ENCODE measurements at places on chromosomes 7 and 10. TPM values are rescaled to one million over a fixed set of nuclear protein-coding genes. Genes with fewer than 3 reads are reported as not detected.

Gene ICA1
- total RNA-seq = 20.9 TPM

Gene TPST1
- total RNA-seq = 21.4 TPM

Gene USP6NL
- total RNA-seq = 14.4 TPM

Gene ZNF3
- 26.0 TPM for total RNA-seq

Gene TRIM50
- total RNA-seq = 1.8 TPM

Gene ZNF853
- 4.9 TPM for total RNA-seq

Gene NUPR2
- total RNA-seq = not detected

Gene SLC18A3
- not detected for total RNA-seq

Gene CFAP46
- not detected for total RNA-seq

Gene ZNF365
- not detected for total RNA-seq

Gene AOC1
- total RNA-seq = 0.68 TPM

Gene LBX1
- not detected for total RNA-seq

Gene ZMYND11
- 68.8 TPM for total RNA-seq

Gene NKX6-2
- not detected for total RNA-seq

Gene AKR1C3
- total RNA-seq = 226 TPM

Gene COA1
- 49.1 TPM for total RNA-seq

Gene CACNA2D1
- total RNA-seq = 53.9 TPM

Gene SLC13A1
- total RNA-seq = not detected

Gene GIMAP6
- total RNA-seq = 34.4 TPM

Gene FXYD4
- not detected for total RNA-seq

Gene ANKRD22
- not detected for total RNA-seq

Gene ACSM6
- not detected for total RNA-seq

Gene SNX8
- 16.0 TPM for total RNA-seq

Gene NPSR1
- total RNA-seq = not detected

Gene CUBN
- total RNA-seq = 6.0 TPM

Gene TM9SF3
- 83.6 TPM for total RNA-seq

Gene FOXP2
- 13.0 TPM for total RNA-seq

Gene TSPAN14
- total RNA-seq = 72.7 TPM

Gene VPS37D
- not detected for total RNA-seq

Gene TMEM176B
- total RNA-seq = 21.1 TPM

Gene SHH
- not detected for total RNA-seq

Gene ZSCAN25
- total RNA-seq = 12.3 TPM

Gene ENO4
- total RNA-seq = not detected

Gene ADAM12
- total RNA-seq = 12.8 TPM

Gene SPDYE16
- total RNA-seq = not detected

Gene AKR1C8
- total RNA-seq = not detected

Gene DDX56
- total RNA-seq = 59.9 TPM

Gene RPEL1
- not detected for total RNA-seq

Gene KCP
- 0.16 TPM for total RNA-seq

Gene DDX50
- total RNA-seq = 35.2 TPM

All from subcutaneous adipose tissue (tissue), 4 donors.